Keratinocyte (primary cell): ENCODE measurements at places on chromosomes 11 and 22. TPM values are rescaled to one million over a fixed set of nuclear protein-coding genes. Genes with fewer than 3 reads are reported as not detected.

Gene CCDC88B
- 2.9 to 5.3 TPM (median 3.7 TPM) in 3 replicates for polyA plus RNA-seq

Gene TIMM10
- polyA plus RNA-seq, result 65.7 to 92.2 TPM (median 70.9 TPM) in 3 replicates

DNA sequence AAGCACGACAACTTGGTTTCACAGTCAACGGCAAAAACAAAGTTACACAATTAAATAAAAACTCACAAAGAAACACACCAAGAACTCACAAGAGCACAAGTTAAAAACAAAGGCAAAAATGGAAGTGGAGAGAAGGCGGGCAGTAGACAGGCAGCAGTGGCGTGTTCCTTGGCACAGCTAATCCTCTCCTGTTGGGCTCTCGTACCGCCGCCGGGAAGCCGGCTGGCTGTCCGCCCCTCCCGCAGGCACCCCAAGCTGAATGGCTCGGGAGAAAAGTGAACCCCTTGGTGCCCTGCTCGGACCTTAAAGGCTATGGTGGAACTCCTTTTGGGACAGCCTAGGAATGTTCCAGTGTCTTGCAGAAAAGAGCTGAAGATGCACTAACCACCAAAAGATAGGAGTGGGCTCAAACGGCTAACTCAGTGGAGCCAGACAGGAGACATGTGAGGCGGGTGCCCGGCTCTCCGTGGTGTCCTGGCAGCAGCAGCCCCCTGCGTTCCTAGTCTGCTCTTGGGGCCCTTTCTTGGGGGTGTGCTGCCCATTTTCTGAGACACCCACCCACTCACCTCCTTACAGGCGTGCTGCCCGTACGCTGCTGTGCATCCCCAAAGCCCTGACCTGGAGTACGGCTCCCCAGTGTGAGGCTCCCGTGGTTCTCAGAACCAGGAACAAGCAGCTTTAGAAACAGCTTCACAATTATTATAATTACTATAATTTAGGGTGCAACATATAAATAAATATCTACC lies 86.1 kb upstream of the BID start:
- DNase-seq, result no peak
- peaks cover 43% of the 10 kb centered on the region for H3K4me1 ChIP-seq
- no peaks in the 10 kb centered on the region for H3K27me3 ChIP-seq
- H3K27ac ChIP-seq, result no peak overlapping the region

DNA sequence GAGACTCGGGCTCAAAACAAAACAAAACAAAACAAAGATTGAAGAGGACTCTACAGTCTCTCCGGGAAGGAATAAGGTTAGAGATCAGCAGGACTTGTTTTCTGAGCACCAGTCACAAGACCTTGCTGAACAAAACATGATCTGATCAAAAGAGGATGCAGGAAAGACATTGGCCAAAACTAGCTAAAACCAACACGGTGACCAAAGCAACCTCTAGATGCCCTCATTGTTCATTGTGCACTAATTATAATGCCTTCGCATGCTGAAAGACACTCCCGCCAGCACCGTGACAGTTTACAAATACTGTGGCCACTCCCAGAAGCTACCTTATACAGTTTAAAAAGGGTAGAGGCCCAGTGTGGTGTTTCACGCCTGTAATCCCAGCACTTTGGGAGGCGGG lies 15.7 kb upstream of the CHKA start:
- no peaks in the 10 kb centered on the region for H3K36me3 ChIP-seq
- H3K4me1 ChIP-seq, result no peaks in the 10 kb centered on the region
- no peak overlapping the region for H3K4me3 ChIP-seq
- H3K27me3 ChIP-seq, result peaks cover 4% of the 10 kb centered on the region
- H3K27ac ChIP-seq, result no peak overlapping the region
- no peak for DNase-seq

DNA sequence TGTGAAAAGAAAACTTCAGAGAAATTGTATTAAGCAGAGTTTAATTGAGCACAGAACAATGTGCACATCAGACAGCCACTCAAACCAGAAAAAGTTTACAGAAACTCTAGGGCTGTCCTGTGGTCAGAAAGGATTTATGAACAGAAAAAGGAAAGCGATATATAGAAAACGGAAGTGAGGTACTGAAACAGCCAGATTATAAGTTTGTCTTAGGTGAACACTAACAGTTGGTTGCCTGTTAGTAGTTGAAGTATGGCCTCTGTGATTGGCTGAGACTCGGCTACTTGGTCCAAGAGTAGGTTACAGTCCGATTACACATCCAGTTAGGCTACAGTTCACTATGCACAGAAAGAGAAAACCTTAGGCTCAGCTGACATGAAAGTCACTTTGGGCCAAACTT lies 1232.5 kb upstream of the RAG2 start:
- H3K4me3 ChIP-seq, result no peak overlapping the region
- no peaks in the 10 kb centered on the region for H3K27me3 ChIP-seq

DNA sequence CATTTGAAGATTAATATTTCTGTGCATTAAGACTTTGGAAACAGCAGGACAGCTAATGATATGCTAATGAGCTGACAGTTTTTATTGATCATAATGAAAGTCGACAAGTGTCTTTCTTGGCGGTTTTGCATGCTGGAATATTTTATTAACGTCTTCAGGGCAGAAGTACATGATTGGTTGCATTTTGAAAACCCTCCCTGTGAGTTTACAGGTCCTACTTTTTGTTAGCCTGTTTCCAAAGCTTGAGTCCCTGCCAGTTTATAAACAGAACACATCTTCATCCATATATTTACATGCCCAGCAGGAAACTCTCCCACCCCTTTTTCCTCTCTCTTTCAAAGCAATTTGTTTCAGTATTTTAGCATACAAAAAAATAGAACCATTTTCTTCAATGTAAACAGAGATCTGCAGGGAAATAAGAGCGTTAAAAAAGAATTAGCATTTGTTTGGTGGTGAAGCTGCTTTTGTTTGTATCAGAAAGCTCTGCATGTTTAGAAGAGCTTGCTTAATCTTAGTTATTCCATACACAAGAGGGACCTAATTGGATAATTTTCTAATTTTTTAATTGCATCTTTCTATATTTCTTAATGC lies 243.6 kb downstream of the NELL1 start:
- DNase-seq, result no peak
- H3K27ac ChIP-seq, result no peak overlapping the region
- H3K36me3 ChIP-seq, result no peaks in the 10 kb centered on the region
- H3K4me3 ChIP-seq, result no peak overlapping the region
